Activated CD4-positive, alpha-beta memory T cell treated with anti-CD3 and anti-CD28 coated beads, Interleukin-2, amount 10 ng/mL, durations not matched to agents 7 days and 5 days (primary cell): ENCODE measurements at places on chromosomes 12 and 14. TPM values are rescaled to one million over a fixed set of nuclear protein-coding genes. Genes with fewer than 3 reads are reported as not detected.

- DNase-seq = no peak
Measured at GRCh38 chr12:55938826-55939501, 8.0 kb downstream of the DGKA start.

DNA sequence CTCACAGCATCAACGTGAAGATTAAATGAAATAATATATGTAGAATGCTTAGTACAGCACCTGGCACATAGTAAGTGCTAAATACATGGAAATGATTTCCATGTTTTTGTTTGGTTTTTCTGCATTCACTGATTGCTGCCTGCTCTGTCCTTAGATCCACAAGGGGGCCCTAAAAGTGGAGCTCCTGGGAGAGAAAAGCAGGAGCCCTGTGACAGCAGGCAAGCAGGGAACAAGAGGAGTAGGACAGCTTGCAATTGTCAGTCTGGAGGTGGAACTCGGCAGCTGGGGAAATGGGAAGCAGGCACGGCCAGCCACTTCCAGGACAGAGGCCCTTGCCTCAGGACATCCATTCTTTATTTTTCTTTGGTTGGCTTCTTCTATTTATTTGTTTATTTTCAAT is 292.9 kb downstream of the BMP4 start:
- no peak for DNase-seq

DNA sequence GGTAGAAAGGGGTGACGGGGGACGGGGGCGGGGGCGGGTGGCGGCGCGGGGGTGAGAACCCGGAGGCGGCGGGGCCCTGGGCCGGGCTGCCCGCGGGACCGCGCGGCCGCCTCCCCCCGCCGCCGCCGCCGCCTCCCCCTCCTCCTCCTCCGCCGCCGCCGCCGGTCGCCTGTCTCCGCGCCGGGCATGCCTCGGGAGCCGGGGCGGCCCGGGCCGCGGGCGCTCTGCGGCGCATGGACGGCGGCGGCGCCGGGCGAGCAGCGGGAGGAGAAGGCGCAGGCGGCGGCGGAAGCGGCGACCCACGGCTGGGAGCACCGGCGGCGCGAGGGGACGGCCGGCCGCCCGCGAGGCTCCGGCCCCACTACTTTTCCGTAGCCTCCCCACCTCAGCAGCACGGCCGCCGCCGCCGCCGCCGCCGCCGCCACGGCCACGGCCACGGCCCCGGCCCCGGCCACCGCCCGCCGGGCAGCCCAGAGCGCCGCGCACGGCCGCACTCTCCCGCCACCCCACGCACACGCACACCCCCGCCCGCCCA is at the start of gene NPAS3:
Gene NPAS3 (plus strand): TSS at position 161 of the 535 bp plus-strand sequence.
- no peak for DNase-seq

DNA sequence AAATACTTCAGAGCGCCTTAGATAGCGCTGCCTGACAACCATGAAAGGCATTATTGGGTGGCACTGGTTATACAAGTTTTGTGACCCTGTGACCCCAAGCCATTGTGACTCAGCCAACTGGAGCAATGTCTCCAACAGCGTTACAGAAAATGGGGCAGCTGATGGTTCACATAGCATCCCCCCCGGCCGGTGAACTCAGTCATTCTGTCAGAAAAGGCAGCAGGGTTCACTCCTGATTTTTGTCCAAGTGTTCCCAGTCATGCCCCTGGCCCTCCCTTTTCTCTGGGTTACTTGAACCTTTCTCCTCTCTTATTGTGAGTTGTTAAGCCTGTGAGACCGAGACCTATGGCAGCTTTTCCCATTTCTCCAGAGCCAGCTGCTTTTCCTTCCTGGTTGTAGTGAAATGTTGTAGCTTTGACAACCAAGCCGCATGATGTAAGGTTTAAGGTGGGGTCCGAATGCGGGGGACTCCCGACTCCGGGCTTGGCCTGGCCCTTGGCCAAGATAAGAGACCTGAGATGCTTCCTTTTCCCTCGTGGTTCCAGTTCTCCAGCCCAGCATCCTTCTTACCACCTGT is 22.0 kb downstream of the CD9 start:
- no peak for DNase-seq

DNA sequence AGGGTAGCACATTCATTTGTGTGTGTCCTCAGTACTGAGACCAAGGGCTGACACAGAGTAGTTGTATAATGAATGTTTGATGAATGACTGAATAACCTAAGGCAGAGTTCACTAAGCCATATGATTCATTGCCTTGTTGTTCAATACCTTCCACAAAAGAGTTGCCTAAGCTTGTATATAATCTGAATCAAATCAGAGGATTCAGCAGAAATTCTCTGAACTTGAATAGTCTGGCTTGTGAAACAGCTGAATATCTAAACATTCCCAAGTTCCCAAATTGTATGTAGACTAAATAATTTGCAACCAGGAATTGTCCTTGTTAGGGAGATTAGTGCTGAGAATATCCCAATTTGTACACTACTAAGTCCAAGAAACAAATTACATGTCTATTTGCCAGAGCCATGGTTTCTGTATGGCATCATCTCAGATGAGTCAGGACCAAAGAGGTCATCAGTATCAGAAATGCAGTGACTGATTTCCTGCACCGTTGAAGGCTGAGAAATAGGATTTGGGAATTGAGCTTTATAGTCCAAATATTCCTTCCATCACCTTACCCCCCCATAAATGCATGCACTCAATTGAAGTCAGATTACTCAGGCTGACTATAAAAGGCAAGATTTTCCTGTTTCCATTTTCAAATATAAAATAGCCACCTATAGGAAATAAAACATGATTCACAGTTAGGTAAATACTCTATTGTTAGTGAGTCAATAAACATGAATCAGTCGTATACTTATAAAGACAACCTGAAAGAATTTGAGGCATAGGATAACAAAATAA is 168.7 kb downstream of the PHLDA1 start:
- no peak for DNase-seq

GRCh38 chr12:4118601-4119156 is 154.9 kb upstream of the CCND2 start:
- DNase-seq = no peak

DNA sequence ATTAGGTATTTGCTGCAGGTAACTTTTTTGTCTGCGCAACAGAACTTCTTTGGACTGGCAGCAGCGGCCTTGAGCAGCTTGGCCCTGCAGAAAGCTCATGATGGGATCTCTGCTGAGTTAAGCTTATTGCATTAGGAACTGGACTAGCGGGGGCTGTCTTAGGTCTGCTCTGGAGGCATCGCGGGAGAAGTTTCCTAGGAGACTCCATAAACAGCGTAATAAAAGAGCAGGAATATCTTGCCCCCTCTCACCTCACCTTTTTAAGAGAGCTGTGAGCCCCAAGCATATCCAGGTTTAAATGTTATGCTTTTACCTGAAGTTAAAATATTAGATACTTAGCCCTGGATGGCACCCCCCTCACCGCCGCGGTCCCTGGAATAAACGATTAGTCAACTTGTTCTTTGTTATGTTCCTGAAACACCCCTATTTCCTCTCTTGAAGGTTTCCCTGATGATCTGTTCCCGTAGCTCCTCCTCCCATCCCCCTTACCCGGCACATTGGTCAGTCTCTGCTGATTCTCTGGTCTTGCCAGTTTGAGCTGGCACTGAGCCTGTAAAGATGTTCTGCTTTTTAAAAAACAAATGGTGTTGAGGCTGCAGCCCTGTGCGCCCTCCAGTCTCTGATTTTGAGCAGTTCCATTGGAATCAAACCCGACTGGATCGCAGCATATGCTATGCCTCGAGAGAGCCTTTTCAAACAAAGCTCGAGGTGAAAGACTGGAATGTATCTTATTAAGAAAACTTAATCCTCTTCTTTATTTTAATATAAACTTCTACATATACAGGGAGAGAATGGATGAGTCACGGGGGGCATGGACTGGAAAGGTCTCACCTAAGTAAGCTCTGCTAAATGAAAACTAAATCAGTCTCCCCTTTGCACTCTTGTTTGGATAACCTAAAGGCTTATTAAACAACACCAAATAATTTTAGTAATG is 1.9 kb downstream of the MLXIP start:
- DNase-seq = no peak

DNA sequence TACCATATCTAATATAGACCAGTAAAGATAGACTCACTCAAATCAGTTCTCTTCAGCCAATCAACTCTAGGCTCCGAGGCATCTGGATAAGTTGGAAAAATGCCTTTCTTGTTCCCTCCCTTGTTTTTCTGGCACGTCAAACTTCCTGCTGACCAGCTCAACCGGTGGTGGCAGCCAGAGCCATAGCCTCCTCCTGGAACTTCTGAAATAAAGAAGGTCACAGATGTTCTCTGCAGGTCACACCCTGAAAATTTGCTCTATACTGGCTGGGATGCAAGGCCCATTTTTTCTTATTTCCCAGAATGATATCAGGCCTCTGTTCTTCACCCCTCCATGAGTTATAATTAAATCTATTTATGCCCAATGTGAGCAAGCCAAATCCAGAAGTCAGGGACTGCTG is 81.9 kb downstream of the BMP4 start:
- DNase-seq = no peak

DNA sequence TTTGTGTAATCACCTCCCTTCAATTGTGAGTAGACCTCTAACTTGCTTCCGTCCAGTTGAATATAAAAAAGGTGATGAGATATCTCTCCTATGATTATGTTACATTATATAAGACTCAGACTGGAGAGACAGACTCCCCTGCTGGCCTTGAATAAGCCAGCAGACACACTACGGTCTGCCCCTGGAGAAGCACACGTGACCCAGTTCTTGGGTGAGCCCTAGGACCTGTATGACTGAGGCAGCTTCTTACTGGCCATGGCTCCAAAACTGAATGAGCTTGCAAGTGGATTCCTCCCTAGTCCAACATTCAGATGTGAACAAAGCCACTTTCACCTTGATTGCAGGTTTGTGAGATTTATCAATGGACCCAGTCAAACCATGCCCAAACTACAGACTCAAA is 427.9 kb upstream of the DCN start:
- no peak for DNase-seq

GRCh38 chr12:69998922-69999321 is 173.9 kb downstream of the MYRFL start:
- DNase-seq = no peak

- DNase-seq = no peak
Measured at GRCh38 chr14:106419376-106419965, 893.1 kb downstream of the TMEM121 start.

- DNase-seq = no peak
Measured at GRCh38 chr14:68444449-68445168, 348.3 kb downstream of the ZFP36L1 start.

- no peak for DNase-seq
Measured at GRCh38 chr12:49646871-49647654, 23.7 kb downstream of the PRPF40B start.

DNA sequence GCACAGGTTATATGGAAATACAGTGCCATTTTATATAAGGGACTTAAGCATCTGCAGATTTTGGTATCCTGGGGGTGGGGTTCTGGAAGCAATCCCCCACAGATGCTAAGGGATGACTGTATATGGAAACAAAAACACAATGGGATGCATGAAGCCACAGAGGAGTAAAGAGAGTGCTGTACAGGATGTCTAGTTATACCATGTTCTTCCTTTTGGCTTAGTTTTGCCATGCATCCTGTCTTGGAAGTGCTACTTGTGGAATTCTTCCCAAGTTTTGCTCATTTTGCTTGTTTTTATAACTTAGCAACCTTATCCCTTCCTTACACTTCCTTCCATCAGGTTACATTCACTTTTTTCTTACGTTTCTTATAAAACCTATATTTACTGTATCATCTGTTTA is 55.6 kb downstream of the TRMT5 start:
- no peak for DNase-seq

DNA sequence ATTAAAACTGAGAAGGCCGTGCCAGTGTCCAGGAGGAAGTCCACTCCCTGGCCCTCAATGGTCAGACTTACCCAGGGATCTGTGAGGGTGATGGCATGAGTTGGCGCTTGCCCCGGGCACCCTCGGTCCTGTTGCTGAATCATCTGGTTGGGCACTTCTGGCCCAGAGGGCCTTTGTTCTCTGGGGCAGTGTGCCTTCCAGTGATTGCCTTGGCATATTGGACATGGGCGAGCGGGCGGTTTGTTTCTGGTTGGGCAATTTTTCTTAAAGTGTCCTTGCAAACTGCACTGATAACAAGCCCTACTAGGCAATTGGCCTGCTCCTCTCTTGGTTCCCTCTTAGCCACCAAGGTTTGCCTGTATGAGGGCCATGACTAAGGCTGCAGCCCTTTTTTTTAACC is 69.5 kb upstream of the ZDHHC17 start:
- DNase-seq = no peak

Gene BIN2
- total RNA-seq = 206 TPM

Gene NUBPL
- 4.7 TPM for total RNA-seq

Gene PRIMA1
- not detected for total RNA-seq
